Fibroblast of lung (primary cell): ENCODE measurements at places on chromosomes 13 and 19. TPM values are rescaled to one million over a fixed set of nuclear protein-coding genes. Genes with fewer than 3 reads are reported as not detected.

GRCh38 chr19:18995804-18996241 lies 37.5 kb downstream of the SUGP2 start:
- peak; percentile 94 for DNase-seq
- peaks cover 35% of the 10 kb centered on the region for H3K36me3 ChIP-seq
- H3K4me3 ChIP-seq = no peak overlapping the region
- peaks cover 10% of the 10 kb centered on the region for H3K4me1 ChIP-seq

DNA sequence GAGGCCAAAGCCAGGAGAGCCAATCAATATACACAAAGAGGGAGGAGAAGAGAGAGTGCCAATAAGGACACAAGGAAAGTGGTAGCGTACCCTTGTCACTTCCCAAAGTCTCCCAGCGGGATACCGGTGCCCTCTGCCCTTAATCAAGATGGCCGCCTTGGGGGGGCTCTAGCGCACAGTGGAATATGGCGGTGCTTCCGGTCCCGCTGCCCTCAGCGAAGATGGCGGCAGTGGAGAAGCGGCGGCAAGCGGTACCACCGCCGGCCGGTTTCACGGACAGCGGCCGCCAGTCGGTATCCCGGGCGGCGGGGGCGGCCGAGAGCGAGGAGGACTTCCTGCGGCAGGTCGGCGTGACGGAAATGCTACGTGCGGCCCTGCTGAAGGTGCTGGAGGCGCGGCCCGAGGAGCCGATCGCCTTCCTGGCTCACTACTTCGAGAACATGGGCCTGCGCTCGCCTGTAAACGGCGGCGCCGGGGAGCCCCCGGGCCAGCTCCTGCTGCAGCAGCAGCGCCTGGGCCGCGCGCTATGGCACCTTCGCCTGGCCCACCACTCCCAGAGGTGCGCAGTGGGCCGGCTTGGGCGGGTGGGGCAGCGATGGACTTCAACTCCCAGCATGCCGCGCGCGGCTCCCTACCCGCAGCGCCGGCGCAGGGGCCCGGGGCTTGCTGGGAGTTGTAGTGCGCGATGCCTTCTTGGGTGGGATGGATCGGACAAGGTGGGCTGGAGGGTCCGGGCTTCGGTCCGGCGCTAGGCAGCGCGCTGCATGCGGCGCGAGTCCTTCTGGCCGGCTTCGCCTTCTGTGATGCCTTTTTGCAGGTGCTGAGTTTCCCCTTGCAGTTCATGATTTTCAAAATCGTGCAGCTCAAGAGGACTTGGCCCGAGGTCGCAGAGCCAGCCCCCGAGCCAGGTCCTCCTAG lies at the start of gene TPGS1:
TPGS1 (plus strand) TSS at position 212 of the 918 bp plus-strand sequence; CDS start at position 222, 10 bp downstream.
- no peaks in the 10 kb centered on the region for H3K27me3 ChIP-seq
- H3K36me3 ChIP-seq = no peaks in the 10 kb centered on the region
- peaks cover 7% of the 10 kb centered on the region for H3K4me1 ChIP-seq
- H3K4me3 ChIP-seq = peak within 1 kb of the TSS; percentile 85

GRCh38 chr19:56740501-56740900 lies 68.9 kb upstream of the ZNF835 start:
- no peaks in the 10 kb centered on the region for H3K27me3 ChIP-seq
- H3K4me3 ChIP-seq = no peak overlapping the region
- no peak for DNase-seq
- no peaks in the 10 kb centered on the region for H3K4me1 ChIP-seq
- H3K36me3 ChIP-seq = no peaks in the 10 kb centered on the region

DNA sequence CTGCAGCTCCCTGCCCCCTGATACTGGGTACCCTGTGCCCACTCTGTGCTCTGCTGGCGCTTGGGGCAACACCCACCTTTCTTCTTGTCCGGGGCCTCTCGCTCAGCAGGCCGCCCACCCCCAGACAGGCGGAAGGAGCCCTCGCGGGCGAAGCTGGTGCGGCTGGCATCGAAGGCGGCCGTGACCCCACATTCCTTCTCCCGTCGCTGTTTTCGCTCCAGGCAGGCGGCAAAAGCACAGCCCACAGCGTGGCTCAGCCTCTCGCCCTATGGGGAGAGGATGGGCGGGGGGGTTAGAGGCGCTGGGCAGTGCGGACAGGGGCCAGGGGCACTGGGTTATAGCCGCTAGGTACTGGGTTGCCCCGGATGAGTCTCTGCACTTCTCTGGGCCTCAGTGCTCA lies 13.3 kb downstream of the NUMBL start:
- no peak overlapping the region for H3K4me3 ChIP-seq
- no peak overlapping the region for H3K27ac ChIP-seq
- H3K4me1 ChIP-seq = no peaks in the 10 kb centered on the region

DNA sequence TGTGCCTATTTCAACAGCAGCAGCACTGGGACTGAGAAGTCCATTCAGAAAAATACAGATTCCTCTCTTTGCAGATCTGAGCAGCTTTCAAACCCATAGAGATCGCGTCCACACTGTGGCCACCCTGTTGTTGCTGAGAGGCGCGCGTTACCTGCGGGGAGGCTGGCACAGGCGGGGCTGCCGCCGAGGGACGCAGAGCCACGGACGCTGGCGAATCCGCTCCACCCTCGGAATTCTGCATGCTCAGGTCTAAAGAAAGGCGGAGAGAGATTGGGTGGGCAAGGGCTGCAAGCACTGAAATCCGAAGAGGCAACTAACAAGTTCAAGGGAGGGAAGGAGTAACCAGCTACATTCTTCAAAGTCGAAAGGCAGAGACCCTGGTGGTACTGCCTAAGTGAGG lies 63.0 kb downstream of the RFX2 start:
- no peak for DNase-seq
- no peaks in the 10 kb centered on the region for H3K4me1 ChIP-seq
- H3K4me3 ChIP-seq = no peak overlapping the region
- no peaks in the 10 kb centered on the region for H3K36me3 ChIP-seq
- H3K27ac ChIP-seq = no peak overlapping the region

DNA sequence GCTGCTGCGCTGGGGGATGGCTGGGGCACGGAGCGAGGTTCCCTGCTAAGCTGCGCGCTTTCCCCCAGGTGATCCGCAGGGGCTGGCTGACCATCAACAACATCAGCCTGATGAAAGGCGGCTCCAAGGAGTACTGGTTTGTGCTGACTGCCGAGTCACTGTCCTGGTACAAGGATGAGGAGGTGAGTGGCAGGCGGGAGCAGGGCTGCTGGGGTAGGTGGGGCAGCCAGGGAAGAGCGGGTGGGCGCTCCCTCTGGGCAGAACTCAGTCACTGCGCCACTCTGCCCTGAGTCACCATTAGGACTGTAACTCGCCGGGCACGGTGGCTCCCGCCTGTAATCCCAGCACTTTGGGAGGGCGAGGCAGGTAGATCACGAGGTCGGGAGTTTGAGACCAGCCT lies 23.8 kb downstream of the TMED1 start:
- H3K36me3 ChIP-seq = peaks cover 37% of the 10 kb centered on the region
- no peak overlapping the region for H3K4me3 ChIP-seq
- H3K4me1 ChIP-seq = peaks cover 11% of the 10 kb centered on the region
- peak overlapping the region; percentile 46 for H3K27ac ChIP-seq

DNA sequence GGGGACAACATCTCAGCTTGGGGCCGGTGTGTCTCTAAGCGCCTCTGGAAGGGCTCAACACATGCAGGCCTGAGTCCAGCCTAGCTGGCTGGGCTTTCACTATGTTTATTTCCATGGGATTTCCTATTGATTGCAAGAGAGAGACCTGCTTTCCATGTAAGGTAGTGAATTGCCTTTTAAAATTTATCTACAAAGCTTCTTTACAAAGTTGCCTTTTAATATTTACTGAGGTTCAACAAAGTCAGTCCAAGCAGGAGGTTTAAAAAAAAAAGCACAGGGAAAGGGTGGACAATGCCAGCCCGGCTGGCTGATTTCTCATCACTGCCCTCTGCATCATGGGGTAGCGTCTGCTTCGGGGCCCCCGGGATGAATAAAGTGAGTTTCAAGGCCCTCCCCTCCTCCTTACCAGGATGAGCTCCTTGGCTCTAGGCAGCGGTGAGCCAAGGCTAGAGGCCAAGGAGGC lies 15.8 kb downstream of the TLE2 start:
- H3K27ac ChIP-seq = no peak overlapping the region
- no peak overlapping the region for H3K4me3 ChIP-seq
- DNase-seq = no peak
- no peaks in the 10 kb centered on the region for H3K4me1 ChIP-seq
- no peaks in the 10 kb centered on the region for H3K36me3 ChIP-seq

DIAPH3 gene
- 1.8 and 5.9 TPM in 2 replicates for total RNA-seq

ZNF837 gene
- total RNA-seq = 1.5 and 1.8 TPM in 2 replicates

PTGIR gene
- total RNA-seq = 10.3 and 16.5 TPM in 2 replicates

ZNF534 gene
- total RNA-seq = under 0.01 and 0.17 TPM in 2 replicates
